ENCODE measurements at places on chromosomes 4 and X.

GRCh38 chr4:189823591-189823990, 117.1 kb upstream of the FRG1 start:
- no peak for DNase-seq

- no peak for DNase-seq
Measured at GRCh38 chr4:8644966-8645752, 52.6 kb downstream of the CPZ start.

GRCh38 chr4:48772556-48772955, 7.5 kb downstream of the FRYL start:
- DNase-seq = no peak

- no peak for DNase-seq
Measured at GRCh38 chr4:137521053-137521452, 11.2 kb downstream of the PCDH18 start.

DNA sequence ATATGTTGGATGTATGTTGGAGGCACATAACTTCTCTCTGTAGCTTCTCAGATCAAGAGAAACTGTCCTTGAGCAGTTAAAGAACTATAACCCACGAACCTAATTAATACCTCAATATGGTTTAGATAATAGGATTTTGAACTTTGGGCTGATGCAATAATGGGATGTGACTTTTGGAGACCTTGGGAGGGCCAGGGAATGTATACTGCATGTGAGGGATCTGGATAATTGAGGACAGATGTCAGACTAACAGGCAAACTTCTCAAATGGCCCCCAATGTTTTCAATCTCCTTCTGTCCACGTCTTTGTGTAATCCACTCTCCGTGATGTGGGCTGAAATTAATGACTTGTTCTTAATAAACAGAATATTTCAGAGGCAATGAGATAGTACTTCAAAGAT, 202.2 kb upstream of the FAT4 start:
- no peak for DNase-seq

DNA sequence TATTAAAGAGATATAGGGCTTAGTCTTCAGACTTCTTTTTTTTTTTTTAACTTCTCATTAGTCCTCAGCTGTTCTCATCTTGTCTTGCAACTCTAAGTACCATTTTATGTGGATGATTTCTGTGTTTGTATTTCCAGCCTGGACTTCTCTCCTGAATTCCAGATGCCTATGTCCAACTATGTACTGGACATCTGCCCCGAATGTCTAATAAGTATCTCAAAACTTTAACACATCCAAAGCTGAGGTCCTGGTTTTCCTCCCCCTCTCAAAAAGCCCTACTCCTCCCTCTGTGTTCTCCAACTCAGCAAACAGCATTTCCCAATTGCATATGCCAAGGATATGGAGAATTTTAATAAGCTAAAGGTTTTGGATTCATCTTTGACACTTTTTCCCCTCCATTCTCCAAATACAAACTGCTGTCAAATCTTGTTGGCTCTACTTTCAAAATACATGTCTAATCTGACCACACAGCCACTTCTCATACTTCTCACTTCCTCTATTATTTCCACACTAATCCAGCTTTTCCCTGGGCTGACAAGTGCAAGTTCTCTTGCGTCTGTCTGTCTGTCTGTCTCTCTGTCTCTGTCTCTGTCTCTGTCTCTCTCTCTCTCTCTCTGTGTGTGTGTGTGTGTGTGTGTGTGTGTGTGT, 79.8 kb downstream of the CLCN5 start:
- DNase-seq = no peak

Measured in activated CD4-positive, alpha-beta T cell treated with anti-CD3 and anti-CD28 coated beads for 24 hours (primary cell).